SK-N-DZ (cell line): ENCODE measurements at places on chromosomes 5 and 9.

GRCh38 chr9:37283730-37284325 is 138.7 kb upstream of the GRHPR start:
- DNase-seq: no peak

DNA sequence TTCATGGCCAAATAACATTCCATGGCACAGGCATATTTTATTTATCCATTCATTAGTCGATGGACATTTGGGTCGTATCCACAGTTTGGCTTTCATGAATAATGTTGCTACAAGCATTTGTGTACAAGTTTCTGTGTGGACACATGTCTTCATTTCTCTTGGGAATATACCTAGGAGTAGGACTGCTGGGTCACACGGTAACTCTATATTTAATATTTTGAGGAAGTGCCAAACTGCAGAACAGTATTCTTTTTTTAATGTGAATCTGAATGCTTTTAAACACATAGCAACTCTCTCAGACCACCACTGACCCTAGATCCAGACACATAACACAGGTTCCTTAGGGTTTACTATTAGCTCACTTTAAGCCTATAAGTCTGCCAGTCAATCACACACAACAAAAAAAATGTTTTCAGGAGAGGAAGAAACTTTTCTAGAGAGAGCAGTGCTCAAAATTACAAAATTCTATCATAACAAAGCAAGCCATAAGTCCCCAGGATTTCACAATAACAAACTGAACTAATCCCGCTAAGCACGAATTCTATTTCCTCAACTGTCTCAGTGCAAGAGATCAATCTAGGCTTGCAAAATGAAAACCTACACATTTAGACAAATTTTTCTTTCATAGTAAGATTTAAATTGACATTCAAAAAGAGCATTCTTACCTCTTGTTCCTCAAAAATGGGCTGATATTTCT is 41.8 kb upstream of the GABBR2 start:
- DNase-seq: no peak

- no peak for DNase-seq
Measured at GRCh38 chr5:101435768-101436167, 532.7 kb upstream of the ST8SIA4 start.

DNA sequence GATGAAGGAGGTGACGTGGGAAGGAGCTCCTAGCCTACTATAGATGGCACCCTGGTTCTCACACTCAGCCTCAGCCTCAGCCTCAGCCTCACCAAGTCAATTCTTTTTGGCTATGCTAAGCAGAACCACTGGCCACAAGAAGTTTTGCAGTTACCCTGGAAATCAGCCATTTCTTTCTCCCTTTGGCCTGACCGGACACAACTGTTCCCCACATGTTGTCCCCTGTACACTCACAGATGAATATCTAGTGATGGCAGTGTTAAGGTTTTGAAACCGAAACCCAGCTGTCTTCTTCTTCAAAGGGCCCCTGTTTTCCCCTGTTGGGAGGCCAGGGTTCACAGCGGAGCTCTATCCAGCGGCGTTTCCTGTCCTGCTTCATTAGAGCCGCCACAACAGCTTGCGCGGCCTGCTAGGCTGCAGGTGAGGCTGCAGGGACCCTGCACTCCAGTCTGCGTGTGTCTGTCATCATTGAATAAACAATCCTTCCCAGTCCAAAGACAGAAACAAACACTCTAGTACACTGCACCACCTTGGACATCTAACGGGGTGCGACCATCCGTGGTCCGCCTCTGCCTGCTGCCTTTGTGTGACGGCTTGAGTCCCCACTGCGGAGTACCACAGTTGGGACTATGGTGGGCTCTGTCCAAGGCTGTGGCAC is 250.5 kb downstream of the DENND1A start:
- no peak for DNase-seq

DNA sequence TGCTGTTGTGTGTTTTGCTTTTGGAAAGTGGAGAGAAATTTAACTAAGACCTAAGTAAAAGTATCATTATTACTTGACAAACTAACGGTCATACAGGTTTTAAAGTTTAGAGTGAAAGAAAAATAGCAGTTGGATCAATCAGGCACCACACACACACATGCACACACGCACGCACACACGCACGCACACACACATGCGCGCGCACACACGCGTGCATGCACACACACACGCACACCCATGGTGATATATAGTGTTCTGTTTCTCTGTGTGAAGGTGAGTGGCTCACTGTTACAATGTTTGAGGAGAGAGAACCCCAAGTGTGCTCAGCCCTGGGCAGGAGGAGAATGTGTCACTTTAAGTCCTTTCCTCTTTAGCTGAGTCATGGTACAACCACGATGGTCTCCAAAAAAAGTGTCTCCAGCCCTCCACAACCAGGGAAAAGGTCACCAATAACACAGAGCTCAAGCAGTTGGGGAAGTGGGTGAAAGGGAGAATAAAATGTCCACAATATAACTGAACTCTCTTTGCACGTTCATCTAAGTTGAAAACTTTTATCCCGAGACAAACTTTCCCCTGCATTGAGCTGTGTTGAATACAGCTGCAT is 3.2 kb downstream of the ZNF366 start:
- DNase-seq: no peak

- DNase-seq: peak; percentile 76
Measured at GRCh38 chr5:123809594-123810221, 297.7 kb downstream of the CSNK1G3 start.

GRCh38 chr5:149177339-149177843 is 36.1 kb downstream of the ABLIM3 start:
- no peak for DNase-seq

- DNase-seq: no peak
Measured at GRCh38 chr9:121784731-121785411, 133.4 kb downstream of the DAB2IP start.

GRCh38 chr9:72006501-72006900 is 53.9 kb downstream of the C9orf57 start:
- DNase-seq: no peak
